ENCODE measurements at places on chromosomes 12 and 14.

DNA sequence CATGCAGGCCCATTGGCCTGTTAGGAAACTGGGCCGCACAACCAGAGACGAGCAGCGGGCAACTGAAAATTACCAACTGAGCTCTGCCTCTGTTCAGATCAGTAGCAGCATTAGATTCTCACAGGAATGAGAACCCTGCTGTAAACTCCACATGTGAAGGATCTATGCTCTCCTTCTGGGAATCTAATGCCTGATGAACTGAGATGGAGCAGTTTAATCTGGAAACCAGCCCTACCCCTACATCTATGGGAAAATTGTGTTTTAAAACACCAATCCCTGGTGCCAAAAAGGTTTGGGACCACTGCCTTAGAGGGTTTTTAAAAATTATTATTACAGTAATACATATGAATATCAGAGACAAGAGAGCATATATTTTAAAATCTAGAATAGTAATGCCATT, 1144.5 kb downstream of the FSCB start:
- no peak for DNase-seq

- DNase-seq, result no peak
Measured at GRCh38 chr12:6462234-6462995, 8.1 kb downstream of the VAMP1 start.

GRCh38 chr12:13362260-13362841, 165.8 kb downstream of the EMP1 start:
- peak; percentile 2 for DNase-seq

GRCh38 chr14:22420598-22421186, 168.3 kb downstream of the DAD1 start:
- DNase-seq, result no peak

DNA sequence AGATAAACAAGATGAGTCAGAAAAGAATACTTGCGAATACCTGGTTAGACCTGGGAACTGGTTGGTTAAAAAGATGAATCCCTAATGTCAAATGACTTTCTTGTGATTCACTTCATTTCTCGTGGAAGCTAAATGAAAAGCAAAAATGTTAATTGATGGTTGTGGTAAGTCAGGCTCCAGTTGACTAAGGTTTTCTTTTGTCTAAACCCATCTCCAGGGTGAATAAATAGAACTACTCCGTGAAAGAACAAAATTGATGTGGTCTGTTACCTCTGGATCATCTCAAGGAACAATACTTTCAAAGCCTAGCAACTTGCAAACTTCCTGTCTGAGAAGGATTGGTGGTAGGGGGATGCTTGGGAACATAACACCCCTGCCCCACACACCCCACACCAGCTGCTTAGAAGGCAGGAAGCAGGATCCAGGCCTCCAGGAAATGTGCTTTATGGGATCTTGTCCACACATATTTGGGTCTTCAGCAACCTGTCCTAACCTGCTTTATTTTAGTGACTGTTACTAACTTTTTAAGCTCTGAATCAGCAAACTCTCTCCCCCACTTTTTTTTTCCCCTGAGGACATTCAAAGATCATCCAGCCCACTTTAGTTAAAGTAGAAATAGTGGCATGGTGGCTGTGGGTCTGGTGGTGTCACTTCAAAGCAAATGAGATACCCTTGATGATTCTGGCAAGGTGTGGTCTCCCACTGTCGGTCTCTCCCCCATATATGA, 60.4 kb upstream of the PTHLH start:
- DNase-seq, result no peak

GRCh38 chr12:109738878-109739665, 25.4 kb downstream of the FAM222A start:
- DNase-seq, result no peak

GRCh38 chr14:50605766-50606165, 45.8 kb downstream of the ATL1 start:
- no peak for DNase-seq

DNA sequence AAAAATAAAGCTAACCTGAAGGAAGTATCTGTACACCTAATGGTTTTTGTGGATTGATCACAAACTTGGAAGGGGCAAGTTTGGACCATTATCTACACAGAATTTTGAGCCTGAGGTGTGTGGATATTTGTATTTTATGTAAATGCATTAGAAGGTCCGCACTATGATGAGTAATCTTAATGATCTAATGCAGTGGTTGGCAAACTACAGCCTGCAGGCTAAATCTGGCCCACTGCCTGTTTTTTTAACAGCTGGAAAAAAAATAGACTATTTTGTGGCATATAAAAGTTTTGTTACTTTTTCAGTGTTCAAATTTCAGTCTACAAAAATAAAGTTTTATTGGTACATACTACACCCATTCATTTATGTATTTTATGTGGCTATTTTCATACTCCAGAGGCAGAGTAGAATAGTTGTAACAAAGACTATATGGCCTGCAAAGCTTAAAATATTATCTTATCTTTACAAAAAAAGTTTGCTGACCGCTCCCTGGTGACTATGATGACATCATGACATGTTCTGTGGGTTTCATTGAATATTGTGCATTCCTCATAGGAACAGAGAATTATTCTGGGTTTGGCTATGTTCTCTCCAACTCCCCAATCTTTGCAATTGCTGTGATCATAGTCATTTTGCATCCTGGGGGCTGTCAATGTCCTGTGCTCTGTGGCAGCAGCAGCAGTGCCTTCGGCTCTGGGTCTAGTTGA, 962.6 kb upstream of the FBXO33 start:
- DNase-seq, result no peak

- DNase-seq, result no peak
Measured at GRCh38 chr12:24530689-24531088, 418.2 kb downstream of the BCAT1 start.

DNA sequence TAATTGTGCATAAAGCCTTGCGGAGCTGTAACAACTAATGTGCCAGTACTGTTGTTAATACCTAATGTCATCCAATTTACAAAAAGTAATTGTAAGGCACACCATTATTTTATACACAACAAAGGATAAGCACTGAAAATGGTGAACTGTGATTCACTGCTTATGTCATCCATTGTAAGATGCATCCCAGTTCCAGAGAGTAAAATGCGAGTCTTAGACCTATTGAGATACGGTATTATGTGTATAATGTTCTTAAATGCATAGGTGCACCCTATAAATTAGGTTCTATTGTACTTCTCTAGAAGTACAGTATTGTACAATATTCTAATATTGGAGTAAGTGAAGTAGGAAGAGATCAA, 406 bp downstream of the PARP2 start:
- no peak for DNase-seq

- no peak for DNase-seq
Measured at GRCh38 chr12:19373586-19373985, 65.7 kb upstream of the AEBP2 start.

DNA sequence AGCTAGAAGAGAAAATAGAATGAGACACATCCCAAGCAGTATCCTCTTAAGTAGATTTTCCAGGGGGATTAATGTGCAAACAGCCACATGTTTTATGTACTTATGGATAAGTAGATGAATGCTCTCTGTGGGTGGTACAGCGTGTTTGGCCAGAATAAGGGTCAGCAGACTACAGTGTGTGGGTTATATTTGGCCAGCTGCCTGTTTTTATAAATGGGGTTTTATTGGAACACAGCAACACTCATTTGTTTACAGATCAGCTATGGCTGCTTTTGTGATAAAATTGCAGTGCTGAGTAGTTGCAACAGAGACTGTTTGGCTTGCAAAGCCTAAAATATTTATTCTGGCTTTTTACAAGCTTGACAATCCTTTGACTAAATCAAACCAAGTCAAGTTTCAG, 780.2 kb upstream of the SEL1L start:
- peak; percentile 70 for DNase-seq

DNA sequence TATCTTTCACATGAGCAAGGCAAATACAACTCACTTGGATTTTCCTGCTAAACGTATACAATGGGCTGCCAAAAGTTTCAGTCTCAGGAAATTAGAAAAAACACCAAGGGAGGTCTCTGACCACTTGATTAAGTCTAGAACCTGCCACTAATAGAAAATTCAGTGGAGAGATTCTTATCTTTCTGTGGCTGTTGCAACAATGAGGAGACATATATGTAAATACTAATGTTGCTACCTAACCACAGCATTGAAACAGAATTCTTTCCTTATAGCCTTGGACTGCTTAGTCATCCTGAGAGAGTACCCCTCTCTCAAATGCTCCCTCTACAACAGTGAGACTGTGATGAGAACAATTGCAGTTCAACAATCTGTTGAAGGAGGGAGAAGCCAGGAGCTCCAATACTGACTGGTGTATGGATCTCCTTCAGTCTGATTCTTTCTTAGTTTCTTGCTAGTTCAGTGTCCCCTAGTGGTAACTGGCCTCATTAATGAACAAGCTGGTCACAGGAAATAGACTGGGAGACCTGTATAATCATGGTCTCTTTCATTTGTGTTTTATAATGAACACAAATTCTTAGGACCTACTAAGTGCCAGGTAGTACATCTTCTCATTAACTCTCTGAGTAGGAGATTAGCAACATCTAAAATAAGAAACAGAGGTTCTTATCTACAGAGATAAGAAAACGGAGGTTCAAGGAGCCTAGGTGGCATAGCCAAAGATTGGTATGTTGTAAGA, 164.5 kb downstream of the SLC38A4 start:
- DNase-seq, result peak; percentile 56

- DNase-seq, result no peak
Measured at GRCh38 chr14:52286661-52287649, 19.5 kb downstream of the PTGDR start.

DNA sequence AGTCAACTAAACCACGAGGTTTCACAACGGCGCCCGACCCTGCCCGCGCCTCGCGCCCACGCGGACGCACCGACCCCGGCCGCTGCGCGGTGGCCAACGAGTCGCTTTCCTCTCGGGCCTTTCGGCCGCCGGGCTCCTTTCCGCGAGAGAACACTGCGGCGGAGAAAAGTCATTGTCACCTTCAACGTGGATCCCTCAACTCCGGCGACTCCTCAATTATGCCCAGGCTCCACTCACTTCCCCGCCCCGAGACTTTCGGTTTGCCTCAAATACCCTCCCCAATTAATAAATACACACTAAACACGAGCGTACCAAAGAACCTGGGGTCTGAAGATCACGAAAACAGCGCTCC, 450 bp downstream of the SINHCAF start:
- DNase-seq, result no peak

- no peak for DNase-seq
Measured at GRCh38 chr12:39946361-39947280, 159.3 kb downstream of the SLC2A13 start.

DNA sequence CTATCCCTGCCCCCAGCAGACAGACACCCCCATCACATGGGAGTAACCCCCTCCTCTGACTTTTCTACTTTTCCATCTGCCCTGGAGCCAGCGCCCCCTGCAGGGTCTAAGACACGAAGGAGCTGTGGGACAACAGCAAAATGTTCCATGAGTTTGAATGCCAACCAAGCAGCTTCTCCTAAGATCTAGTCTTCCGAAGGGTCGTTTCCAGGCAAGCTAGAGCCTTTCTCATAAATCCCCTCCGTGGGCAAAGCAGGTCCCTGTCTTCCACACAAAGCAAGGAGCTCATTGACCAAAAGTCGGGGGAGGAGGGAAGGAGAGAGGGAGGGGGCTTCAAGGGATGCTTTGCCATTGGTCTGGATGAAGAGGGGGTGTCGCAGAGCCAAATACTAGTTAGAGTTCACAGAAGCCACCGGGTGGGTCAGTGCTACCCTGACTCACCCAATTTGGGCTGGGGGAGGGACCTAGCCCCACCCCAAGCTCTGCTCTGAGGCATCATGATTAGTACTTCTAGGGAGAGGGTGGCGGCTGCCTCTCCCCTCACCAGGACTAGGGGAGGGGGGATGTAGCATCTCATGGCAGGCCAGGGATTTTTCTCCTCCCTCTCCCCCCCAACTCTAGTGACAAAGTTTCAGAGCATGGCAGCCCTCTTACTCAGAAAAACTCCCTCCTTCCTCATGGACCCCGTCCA, 1.6 kb downstream of the MSI1 start:
- no peak for DNase-seq

DNA sequence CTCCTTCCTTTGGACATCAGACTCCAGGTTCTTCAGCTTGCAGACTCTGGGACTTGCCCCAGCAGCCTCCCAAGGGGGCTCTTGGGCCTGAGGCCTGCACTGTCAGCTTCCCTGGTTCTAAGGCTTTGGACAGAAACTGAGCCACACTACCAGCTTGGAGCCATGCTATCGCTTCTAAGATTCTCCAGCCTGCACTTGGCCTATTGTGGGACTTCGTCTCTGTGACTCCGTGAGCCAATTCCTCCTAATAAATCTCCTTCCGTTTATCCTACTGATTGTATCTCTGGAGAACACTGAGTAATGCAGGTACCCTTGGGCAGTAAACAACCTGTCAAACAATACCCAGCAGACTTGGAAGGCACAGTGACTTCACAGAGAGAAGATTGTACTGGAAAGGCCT, 24.9 kb upstream of the RHOJ start:
- no peak for DNase-seq

DNA sequence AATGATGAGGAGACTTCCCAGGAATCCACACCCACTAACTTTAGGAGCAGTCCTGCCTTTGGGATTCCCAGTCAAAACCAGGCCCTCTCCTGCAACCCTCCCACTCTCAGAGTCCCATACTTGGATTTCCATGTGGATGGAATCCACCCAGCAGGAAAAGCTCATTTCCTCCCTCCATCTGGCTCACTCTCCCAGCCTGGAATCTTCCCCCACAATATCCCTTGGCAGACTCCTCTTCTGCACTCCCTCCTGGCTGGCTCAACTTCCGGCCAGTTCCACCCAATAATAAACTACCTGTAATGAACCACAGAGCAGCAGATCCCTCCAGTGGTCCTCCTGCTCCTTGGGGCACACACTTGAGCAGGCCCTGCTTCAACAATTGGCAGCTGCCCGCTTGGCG, 102.8 kb upstream of the EGLN3 start:
- DNase-seq, result no peak

DNA sequence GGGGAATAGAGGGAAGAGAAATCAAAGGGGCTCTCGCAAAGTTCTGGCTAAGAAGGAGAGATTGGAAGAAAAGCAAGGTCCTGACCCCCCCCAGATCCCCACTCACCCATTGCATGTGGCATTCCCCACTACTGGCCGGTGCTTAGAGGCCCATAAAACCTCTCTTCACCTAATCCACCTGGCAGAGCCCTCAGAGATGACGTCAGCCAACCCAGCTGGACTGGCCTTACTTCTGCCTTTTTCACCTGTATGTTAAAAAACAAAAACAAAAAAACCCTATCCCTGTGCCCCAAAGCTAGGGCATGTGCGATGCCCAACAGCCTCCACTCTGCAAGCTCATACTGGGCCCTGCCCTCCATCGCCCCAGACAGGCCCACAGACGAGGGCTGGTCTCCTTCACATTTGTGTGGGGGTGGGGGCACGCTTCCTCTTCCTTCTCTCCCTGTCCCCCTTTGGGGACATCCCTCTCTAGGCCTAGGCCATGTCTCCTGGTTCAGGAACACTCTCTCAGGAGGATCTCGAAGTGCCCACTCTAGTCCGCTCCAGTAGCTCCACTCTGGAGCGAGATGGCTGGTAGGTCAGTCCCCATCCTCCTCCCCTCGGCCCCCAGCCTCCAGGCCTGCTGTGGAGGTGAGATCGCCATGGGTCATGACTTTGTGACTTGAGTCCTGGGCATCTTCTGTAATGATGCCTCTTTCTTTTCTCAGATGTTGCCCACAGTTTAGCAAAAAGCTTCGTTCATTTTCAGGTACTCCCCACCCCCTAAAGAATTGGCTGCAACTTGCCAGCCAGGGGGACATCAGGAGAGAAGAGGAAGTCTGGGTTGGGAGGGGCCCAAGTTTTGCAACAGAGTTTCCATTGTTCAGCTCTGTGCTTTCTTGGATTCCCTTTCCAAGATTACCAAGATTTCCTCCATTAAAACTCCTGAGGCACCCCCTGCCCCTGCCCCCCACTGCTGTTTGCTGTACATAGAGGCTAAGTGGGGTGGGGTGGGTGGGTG, 37.0 kb downstream of the FIGNL2 start:
- peak; percentile 27 for DNase-seq

Data from NCI-H510A treated with DMSO at 0.1 percent for 48 hours (cell line).